ENCODE measurements at places on chromosomes 6 and 20.

DNA sequence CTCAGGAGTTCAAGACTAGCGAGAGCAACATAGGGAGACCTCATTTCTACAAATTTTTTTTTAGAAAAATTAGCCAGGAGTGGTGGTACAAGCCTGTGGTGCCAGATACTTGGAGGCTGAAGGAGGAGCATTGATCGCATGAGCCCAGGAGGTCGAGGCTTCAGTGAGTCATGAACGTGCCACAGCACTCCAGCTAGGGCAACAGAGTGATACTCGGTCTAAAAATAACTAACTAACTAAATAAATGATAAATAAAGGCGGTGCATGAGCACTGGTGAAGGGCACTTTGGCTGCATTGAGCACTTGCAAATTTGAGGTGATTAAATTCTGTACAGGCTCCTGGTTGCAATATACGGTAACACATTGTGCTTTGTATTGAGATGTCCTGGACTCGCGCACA, 13.5 kb downstream of the HLA-A start:
- DNase-seq, result no peak

- no peak for DNase-seq
Measured at GRCh38 chr6:120775698-120776097, 558.6 kb downstream of the TBC1D32 start.

DNA sequence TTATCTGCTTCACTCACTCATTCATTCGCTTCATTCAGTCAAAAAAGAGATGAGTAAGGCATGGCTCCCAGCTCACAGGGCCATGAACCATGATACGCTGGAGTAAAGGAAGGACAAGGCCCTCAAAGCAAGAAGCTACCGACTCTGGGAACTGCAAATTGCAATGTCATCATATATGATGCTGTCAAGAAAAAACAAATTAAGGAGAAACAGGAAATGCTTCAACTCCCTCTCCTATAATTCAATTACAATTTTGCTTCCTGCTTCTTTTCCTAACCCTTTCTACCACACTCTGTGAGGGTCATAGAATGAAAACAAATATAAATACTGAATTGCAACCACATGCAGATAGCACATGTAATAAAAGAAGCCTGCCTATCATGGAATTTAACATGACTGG, 725.7 kb upstream of the FLRT3 start:
- no peak for DNase-seq

- DNase-seq, result no peak
Measured at GRCh38 chr6:15663130-15663871, 473 bp upstream of the DTNBP1 start.

- DNase-seq, result no peak
Measured at GRCh38 chr6:23611776-23612381, 514.1 kb upstream of the NRSN1 start.

DNA sequence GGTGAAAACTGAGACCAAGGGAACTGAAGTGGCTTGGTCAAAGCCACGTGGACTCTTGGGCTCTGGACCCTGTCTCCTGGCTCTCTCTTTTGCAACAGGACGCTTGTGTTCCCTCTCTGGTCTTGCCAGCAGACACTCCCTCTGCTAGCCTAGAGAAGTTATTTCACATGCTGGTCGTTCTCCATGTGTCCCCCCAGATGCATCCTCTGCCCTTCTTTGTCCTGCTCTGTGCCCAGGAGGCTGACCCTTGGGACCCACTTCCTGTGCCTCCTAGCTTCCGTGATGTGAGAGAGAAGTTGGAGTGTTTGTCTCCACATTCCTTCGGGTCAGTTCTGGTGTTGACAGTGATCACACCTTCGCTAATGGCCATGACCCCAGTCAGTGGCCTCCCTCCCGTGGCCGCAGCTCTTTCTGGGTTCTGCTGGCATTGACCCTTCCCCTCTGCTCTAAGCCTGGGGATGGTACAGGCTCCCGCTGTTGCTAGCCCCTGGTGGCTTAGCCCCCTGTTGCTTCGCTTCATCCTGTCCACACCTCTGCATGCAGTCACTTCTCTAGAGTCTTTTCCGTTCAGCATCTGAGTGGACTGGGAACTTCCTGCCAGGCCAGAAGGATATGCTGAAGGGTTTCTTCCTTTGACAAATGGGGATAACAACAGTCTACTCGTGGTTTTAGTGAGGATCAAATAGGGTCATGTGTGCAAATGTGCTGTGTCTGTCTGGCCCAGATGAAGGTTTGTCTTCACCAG, 70.1 kb upstream of the BMP2 start:
- no peak for DNase-seq

DNA sequence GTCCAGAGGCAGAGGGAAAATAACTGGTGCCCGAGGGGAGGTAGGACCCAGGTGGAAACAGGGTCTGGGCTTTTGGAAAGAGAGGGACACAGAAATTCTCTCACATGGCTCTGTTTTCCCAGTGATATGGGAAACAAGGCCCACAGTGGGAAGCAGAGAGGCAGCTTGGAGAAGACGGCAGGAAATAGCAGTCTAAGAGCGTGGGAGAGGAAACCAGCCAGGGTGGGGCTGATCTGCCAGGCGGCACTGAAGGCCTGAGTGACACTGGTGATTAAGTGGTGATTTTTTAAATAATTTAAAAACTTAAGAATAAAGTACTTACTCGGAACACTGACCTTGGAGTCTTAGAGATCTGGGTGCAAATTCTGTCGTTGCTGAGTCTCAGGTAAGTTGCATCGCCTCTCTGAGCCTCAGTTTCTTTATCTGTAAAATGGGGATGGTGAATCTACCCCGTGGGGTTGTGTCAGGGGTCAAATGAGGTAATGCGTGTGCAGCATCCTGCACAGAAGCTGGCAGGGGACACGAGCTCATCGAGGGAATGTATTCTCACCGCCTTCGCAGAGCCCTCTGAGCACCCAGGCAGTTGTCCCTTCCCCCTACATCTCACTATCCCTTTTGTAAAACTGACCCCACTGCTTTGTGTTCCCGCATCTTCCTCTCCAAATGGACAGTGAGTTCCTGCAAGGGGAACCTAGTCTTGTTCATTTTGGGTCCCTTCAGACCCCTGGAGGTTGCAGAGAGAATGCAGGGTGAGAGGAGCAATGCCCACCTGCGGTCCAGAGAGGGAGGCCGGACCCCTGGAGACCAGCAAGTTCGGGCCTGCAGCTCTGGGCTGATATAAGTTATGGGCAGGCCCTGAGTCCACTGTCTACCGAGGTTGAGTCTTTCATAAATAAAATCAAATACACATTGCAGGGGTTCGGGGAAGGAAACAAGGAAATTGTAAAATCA, 228.6 kb upstream of the PMEPA1 start:
- no peak for DNase-seq

GRCh38 chr20:25465243-25466135, 58.0 kb downstream of the GINS1 start:
- DNase-seq, result no peak

- no peak for DNase-seq
Measured at GRCh38 chr6:37809197-37809543, 10.4 kb upstream of the ZFAND3 start.

DNA sequence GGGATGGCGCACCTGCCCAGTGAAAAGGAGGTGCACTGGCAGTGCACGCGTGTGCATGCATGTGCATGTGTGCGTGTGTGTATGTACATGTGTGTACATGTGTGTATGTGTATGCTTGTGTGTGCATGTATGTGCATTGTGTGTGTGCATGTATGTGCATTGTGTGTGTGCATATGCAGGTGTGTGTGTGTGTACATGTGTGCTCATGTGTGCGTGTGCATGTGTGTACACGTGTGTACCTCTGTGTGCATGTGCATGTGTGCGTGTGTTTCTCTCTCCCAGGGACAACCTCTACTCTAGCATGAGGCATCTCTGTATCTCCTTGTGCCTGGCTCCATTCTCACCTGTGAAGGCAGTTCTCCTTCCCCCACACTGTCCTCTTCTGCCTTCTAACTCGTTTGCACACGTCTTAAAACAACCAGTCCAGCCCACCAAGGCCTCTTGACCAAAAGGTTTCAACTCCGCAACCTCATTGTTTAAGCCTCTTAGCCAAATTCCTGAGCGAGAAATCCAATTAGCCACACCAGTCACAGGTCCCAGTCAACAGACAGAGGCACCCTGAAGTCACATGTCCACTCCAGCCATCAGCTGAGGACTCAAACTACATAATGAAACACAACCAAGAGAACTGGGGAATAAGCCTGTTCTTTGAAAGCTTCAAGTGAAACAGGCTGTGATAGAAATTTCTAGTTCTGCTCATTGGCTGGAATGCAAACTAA, 103.5 kb upstream of the PTPRT start:
- no peak for DNase-seq

All from HCEC 1CT (cell line).